Esophagus mucosa (tissue), 1 donor: ENCODE measurements at places on chromosomes 13 and 19. TPM values are rescaled to one million over a fixed set of nuclear protein-coding genes. Genes with fewer than 3 reads are reported as not detected.

The ZNF112 gene
- 2.2 TPM for total RNA-seq

DNA sequence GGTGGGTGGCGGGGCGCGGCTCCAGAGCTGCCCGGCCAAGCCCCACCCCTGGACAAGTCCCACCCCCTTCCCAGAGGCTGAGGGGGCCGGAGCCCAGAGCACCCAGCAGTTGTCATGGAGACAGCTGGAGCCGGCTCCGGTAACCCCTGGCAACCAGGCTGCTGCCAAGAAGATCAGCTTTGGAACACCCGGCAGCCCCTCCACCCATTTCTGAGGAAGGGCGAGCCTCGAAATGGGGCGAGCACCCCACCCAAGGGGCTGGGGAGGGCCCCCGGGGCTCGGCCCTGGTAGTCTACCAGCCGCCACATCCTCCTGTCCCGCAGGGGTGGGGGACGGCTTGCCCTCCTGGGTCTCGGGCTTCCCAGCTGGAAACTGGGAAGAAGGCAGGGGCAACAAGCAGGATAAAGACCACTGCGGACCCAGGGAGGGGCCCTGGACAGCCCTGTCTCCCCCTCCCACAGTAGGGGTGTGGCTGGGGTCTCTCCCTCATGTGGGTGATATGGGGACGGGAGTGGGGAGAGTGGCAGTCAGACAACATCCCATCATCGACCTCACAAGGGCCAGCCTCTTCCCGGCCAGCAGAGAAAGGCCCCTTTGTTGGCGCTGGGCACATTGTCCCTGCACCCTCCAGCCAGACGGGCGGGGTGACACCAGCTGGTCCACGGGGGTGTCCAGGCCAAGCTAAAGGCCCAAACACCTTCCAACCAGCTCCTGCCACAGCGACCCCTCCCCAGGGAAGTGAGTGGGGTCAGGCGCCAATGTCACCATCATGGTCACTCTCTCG lies 1.5 kb downstream of the CERS1 start:
- no peak for ATAC-seq

- ATAC-seq: no peak
Measured at GRCh38 chr13:82358284-82358683, 1524.0 kb downstream of the SLITRK1 start.

DNA sequence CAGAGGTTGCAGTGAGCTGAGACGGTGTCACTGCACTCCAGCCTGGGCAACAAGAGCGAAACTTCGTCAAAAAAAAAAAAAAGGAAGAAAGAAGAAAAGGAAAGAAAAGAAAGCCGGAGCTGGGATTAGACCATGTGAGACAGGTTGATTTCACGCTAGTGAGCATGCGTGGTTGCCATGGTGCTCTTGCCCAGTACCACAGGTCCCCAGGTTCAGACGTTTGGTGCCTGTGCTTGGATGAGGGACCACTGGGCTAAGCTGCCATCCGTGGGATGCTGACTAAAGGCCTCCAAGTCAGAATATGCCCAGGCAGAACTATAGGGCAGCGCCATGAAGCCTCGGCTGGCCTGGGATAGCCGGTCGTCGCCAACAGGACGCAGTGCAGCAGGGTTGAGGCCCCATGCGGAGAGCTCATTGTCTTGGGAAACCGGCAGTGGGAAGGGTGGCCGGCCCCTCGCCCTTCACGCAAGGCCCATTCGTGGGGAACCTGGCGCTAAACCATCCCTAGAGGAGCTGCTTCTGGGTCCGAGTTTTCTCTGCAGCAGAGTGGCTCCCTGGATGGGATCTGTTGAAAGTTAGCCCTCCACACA lies 7.2 kb upstream of the TEX101 start:
- ATAC-seq: no peak

- ATAC-seq: no peak
Measured at GRCh38 chr13:53782488-53782961, 753.9 kb downstream of the OLFM4 start.
